Amniotic stem cell (primary cell): ENCODE measurements at places on chromosomes 6 and 20.

GRCh38 chr6:168808232-168808631 lies 367.2 kb downstream of the SMOC2 start:
- DNase-seq: no peak

GRCh38 chr6:45979311-45979710 lies 36.3 kb downstream of the CLIC5 start:
- DNase-seq: no peak

DNA sequence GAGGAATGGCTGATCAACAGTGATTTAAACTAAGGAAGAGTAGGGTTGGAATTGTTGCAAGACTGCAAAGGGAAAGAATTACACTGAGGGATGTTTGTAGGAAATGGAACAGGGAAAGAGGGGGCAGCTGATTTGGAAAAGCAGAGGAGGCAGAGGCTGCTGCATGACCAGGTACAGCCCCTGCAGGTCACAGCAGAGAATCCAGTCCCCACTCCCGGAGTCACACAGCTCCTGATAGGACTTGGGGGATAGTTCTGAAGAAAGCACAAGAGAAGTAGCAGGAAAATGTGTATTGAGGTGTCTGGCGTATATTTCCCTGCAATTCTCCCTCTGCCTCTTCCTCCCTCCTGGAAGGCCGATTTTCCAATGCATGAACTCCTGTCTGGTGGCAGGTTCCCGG lies 92.5 kb upstream of the PDE10A start:
- DNase-seq: no peak

- DNase-seq: no peak
Observed at GRCh38 chr20:15922556-15922955, 650.7 kb downstream of the KIF16B start.

DNA sequence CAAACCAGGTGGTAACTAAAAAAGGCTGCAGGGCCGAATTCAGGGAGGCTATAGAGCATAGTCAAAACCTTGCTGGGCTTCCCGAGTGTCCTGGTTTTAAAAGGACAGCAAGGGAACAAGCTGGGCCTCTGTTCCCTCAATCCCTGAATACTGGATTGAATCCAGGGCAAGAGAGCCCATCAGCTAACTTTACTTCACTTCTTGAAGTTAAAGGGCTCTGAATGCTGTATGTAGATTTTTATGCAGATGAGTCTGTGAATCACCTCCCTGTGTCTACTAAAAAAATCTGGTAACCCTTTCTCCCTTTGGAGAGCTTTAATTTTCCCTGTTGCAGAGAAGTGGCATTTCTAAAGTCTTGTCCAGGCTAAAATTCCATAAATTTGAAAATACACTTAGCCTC lies 29.5 kb downstream of the LYRM4 start:
- no peak for DNase-seq

DNA sequence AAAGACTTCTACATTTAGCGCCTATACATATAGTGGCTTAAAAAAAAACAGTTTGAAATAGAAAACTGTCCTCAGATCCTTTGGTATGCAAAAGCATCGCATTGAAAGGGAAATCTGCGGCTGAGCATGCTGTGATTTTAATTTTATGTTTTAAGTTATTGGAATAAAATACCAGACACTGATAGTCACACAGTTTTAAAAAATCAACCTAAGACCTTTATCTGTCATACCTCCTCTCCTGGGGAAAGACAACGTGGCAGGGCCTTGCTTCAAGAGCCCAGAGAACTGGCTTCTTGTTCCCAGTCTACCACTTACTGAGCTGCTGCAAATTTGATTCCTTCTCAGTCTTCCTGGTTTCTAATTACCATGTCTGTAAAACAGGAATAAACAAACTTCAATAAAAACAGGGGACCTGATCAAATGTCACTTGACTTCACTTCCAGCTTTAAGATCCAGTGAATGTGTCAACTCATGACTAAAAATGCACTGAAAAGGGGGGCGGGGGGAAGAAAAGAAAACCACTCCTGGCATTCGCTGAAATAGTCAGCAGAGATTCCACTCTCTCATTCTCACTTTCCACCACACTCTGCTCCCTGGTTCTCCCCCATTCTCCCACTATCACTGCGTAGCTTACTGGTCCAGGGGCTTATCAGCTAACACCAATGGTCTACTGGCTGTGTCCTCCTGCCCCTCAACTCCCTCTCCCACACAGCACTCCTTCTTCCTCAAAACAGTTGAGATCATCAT lies 494.7 kb upstream of the MARCKS start:
- no peak for DNase-seq

- no peak for DNase-seq
Observed at GRCh38 chr20:57394121-57395082, 3.2 kb downstream of the RBM38 start.

- no peak for DNase-seq
Observed at GRCh38 chr6:160276126-160276525, 17.5 kb upstream of the SLC22A2 start.

GRCh38 chr20:48986899-48987298 lies 59.2 kb upstream of the CSE1L start:
- no peak for DNase-seq

DNA sequence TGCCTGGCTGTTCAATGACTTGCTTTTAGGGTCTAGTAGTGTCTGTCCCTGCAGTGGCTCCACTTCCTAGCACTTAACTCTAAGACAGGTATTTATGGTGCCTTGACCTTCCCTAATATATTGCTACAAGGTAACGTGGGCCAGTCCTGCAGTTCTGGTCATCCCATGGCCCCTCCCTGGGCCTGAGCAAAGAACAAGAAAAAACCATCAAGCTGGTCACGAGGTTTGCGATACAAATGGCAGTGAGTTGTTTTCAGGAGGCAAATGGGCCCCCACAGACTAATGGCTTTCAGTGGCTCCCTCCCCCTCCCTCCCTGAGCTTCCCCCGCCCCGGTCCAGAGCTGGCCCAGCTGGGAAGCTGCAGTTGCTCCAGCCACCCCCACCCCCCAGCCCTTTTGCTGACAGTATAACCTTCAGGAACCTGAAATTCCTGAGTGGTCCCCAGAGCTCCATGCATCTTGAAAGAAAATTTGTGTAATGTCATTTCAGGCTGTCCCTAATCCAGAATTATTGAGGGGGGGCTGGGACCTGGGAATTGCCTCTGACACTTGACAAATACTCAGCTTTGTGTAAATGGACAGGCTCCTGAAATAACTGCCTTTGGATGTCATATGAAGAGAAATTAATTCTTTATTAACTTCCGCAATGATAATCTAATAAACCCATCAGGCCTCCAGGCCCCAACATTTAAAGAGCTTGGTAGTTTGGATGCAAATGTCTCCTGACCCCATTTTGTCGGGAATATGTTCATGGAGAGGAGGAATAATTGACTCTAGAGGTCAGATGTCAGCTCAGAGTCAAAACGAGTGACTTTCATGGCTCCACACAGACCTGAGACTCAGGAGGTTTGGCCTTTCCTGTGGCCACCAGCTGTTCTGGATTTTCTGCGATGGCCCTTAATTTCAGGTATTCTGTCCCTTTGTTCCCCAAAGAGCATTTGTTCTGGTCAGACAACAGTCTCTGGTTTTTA lies 153.2 kb upstream of the TOP1 start:
- DNase-seq: no peak

GRCh38 chr6:55758156-55758937 lies 117.0 kb downstream of the BMP5 start:
- DNase-seq: peak; percentile 80

- no peak for DNase-seq
Observed at GRCh38 chr6:95543798-95544197, 33.5 kb upstream of the MANEA start.

- no peak for DNase-seq
Observed at GRCh38 chr6:37748118-37748517, 50.4 kb upstream of the MDGA1 start.

DNA sequence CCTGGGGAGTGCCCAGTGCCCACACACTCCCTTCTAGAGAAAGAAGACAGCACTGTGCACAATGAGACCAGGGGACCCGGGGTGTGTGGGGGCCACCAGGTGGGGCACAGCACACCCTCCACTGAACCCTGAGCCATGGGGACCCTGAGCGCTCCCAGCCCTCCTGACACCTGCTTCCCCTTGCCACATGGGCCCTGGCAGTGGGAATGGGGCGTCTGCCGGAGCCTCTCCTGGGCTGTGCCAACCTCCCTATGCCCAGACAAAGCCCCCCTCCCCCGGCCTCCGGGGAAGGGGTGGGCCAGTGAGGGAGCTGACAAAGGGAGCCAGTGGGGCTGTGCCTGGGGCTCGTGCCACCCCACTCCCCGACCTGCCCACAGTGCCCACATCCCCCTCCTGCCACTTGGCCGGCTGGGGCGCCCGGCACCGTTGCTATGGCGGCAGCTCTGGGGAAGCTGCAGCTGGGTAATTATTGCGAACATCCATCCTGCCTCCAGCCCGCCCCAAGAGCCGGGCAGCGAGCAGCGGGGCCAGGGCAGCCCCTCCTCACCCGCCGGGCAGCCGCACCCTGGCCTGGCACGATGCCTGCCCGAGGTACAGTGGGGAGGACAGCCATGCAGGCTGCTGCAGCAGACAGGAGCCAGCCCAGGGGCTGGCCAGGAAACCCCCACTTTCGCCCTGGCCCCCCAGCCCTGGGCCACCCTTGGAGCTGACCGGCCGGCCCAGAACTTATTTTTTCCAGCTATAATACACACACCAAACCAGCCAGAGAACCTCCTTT lies 41.9 kb upstream of the NOL4L start:
- DNase-seq: no peak

- DNase-seq: no peak
Observed at GRCh38 chr20:22914291-22914690, 120.8 kb upstream of the SSTR4 start.

- DNase-seq: peak; percentile 58
Observed at GRCh38 chr6:113120224-113120581, 736.9 kb upstream of the MARCKS start.

GRCh38 chr6:148839044-148839443 lies 92.2 kb downstream of the UST start:
- DNase-seq: no peak

DNA sequence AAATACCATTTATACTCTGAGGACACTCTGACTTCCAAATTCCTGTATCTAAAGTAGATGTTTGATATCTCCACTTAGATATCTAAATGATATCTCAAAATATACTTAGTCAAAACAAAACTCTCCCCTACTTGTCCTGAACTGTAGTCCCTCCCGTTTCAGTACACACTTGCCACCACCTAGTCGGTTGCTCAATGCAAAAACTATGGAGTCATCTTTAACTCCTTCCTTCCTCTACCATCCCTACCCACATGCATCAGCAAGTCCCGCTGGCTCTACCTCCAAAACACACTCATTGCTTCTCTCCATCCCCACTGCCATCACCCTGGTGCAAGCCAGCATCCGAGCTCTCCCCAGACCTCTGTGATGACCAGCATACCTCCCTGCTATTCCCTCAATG lies 13.2 kb downstream of the STX7 start:
- DNase-seq: no peak
